ENCODE measurements at places on chromosomes 11 and 22.

- DNase-seq, result no peak
Measured at GRCh38 chr11:115958089-115959000, 454.1 kb upstream of the CADM1 start.

GRCh38 chr22:38698407-38699094, 2.2 kb downstream of the JOSD1 start:
- DNase-seq, result no peak

GRCh38 chr11:30393012-30393411, 70.1 kb downstream of the ARL14EP start:
- DNase-seq, result no peak

DNA sequence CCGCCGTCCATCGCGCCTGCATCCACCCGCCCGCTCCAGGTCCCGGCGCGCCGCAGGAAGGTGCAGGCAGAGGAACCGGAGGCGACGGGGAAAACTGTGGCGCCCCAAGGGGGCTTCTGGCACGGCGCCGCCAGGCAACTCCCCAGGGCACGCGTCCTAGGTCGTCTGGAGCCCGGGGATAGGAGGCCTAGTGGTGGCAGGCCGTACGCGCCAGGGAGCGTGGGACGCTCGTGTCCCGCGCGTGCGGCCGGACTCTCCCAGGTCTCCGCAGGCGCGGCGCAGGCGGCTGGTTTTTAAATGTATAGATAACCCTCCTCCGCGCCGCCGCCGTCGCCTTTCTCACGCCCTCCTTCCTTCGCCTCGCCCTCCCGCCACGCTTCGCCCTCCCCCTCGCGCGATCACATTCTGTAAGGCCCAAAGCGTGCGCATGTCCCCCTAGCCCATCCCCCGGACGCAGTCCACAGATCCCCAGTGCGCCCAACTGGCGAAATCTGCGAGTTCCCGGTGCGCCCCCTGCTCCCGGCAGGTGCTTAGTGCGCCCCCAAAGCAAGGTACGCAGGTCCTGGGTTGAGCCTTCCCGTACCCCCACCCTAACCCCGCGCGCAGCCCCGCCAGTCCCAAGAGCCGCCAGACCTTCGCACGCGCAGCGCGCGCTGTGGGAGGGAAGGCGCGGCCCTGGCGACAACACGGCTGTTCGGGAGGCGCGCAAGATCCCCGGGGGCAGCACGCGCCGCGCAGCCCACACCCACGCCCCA, at the start of gene ASCL2:
ASCL2 (minus strand) TSS at position 267 of the 755 bp plus-strand sequence; CDS start at position 11, 256 bp downstream.
- no peak for DNase-seq

- DNase-seq, result peak; percentile 45
Measured at GRCh38 chr11:67118181-67118766, 789 bp upstream of the KDM2A start.

DNA sequence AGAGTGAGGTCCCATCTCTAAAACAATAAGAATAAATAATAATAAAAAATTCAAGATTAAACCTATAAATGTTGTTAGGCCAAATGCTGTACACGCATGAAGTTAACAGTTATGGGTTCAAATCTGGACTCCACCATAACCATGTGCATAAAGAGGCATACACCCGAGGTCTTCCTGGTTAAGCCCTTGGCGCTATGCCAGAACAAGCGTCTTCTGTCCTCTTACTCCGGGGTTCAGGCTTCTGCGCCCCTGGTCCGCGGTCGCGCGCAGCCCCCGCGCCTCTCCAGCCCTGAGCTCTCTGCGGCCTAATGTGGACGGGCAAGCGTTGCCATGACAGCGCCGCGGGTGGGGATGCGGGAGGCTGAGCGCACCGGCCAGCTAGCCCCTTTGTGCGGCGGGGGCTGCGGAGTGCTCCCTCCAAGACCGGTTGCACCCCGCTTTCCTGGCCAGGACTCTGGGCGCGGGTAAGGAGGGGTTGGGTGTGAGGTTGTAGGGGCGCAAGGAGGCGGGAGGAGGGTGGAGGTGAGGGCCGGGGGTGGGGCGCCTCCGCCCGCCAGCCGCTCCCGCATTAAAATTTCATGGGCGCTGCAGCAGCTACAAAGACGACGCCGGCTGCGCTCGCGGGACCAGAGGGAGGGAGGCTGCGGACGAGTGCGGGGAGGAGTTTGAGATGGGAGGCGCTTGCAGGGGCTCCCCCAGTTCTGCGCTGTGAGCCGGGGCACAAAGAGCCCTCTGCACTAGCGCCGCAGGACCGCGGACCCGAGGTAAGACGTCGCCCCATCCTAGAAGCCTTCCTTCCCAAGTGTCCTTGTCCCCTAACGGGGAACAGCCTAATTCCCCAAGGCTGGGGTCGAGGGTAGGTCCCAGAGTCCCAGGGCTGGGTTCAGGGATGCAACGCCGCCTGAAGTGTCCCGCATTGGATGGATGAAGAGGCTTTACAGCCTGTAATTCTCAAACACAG, at the start of gene MIAT:
MIAT (plus strand) TSS at position 698 of the 961 bp plus-strand sequence.
- DNase-seq, result peak; percentile 61

- DNase-seq, result no peak
Measured at GRCh38 chr11:65423516-65424204, 1.1 kb downstream of the NEAT1 start.

GRCh38 chr22:44931766-44932165, 78.0 kb downstream of the PHF21B start:
- DNase-seq, result no peak

GRCh38 chr22:19394274-19395050, 37.1 kb downstream of the HIRA start:
- no peak for DNase-seq

DNA sequence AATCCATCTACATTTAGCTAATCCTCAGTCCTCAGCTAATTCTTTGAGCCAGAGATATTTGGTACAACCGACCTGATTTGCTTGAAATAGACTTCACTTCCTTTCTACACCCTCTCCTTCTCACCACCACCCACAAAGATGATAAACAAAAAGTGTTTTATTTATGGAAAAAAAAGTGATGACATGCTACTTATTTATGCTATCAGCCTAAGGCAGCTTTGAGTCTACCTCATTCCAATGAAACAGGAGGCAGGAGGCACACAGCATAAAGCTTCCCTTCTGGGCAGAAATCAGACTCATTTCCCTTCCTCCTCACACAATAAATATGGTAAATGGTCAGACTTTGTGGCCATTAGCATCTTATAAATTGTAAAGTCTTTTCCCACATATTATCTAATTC, 325.7 kb downstream of the SOX6 start:
- DNase-seq, result no peak

- DNase-seq, result no peak
Measured at GRCh38 chr11:8809241-8809938, 101.6 kb upstream of the AKIP1 start.

DNA sequence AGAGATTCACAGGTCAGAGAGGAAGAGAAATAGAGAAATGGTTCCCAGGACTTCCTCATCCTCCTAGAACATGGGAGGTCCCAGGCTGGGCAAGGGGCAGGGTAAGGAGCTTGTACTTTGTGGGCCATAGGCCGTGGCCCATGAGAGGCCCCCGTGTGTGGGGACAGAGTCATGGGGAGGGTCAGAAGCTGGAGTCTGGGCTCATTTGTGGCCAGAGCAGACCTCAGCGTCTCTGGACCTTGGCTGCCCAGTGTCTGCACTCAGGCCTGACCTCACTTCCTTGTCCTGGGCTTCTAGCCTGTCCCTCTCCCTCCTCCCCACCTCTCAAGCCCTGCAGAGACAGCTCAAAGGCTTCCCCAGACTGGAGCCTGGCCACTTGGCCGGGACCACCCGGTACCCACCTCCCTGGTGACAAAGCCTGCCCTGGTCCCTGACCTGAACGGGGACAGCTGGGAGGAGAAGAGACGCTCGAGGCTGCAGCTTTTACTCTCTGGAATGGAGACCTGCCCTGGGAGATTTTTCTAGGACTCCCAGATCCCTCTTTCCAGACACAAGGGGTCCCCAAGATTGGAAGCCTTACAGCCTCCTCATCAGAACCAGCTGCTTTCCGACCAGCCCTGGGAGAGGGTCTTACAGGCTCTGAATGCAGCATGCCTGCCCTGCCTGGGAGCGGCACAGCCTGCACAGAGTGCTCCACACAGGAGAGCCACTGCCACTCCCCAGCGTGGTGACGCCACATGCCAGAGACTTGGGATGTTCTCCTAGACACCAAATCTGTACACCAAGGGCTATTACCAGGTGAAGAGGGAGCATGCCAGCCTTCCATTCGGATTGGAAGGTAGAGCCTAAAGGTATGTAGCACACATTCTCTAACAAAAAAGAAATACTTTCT, 569.0 kb upstream of the B3GAT1 start:
- no peak for DNase-seq

DNA sequence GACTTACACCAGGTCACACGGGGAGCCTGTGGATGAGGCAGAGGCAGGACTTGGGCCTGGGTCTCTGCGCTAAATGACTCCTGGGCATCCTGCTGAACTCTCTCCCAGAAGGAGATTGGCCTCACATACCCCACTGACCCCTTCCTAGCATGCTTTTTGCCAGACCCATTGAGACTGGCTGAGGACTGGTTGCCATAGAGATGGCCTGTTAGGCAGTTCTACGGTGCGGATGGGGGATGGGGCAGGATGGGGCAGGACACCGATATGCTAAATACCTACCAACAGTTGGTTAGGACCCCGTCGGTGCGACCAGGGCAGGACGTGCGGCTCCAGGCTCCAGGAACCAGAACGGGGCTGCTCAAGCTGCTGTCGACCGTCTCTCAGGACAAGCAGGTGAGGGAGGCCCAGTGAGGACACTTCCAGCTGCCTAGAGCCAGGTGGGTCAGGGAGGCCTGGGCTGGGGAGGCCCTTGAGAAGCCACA, at the start of gene TSGA10IP:
TSGA10IP (plus strand) TSS at position 51 of the 482 bp plus-strand sequence; CDS start at position 247, 196 bp downstream.
- DNase-seq, result no peak

DNA sequence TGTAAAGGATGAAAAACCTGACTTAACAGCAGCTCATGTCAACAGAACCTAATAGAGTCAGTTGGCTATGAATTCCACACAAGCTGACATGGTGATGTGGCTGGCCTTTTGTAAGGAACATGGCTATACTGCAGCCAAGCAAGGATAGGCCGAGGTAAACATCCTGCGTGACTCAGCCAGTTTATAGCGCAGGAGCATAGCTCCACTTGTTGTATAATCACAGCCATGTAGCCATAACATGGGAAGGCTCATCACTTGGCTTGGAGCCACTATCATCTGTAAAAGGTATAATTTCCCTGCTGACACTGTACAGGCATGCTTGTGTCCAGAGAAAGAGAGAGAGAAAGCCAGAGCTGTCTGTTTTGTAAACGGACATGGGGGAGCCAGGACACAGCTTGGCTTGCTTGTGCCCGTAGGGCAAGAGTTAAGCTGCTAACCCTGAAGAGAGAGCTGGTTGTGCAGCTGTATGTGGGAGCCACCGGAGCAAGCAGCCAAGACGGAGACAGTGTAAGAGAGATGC, 104.4 kb upstream of the PLET1 start:
- no peak for DNase-seq

- no peak for DNase-seq
Measured at GRCh38 chr11:116373104-116373944, 399.5 kb downstream of the BUD13 start.

DNA sequence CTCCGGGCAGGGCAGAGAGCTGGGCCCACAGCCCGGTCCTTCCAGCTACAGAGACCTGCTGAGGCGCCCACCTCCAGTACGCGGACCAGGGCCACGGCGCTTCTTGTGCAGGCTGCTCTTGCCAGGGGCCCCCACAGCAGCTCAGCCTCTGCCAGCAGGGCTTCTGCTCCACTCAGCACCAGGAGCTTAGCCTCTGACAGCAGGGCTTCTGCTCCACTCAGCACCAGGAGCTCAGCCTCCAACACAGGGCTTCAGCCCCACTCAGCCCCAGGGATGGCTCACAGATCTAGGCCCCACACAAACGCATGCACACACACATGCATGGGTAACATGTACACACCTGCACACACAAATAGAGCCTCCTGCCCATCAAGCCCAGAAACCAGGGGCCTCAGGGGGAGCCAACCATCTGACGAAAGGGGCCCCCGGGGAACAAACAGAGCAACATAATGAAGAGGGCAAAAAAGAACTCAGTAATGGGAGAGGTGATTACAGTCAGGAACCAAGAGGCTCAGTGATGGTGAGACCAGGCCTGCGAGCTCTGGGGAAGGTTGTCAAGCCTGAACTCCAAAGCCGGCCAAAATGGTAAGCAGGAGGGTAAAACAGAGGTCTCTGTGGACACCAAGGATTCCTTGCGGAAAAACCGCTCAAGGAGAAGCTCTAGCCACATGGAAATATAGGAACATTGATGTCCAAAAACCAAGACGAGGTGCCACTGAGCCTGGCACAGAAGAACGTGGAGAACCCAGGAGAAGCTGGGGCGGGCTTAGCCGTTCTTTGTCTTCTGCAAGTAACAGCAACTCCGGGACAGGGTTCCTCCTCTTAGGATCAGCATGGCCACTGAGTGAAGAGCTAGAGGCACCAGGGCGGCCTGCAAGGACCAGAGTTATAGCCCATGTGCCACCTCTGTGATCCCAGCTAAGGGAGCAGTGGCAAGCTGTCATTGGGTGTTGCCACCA, 46.5 kb downstream of the GNB1L start:
- DNase-seq, result no peak

- DNase-seq, result no peak
Measured at GRCh38 chr11:134560566-134561330, 148.7 kb upstream of the B3GAT1 start.

GRCh38 chr11:8247312-8247711, 16.4 kb downstream of the LMO1 start:
- no peak for DNase-seq

GRCh38 chr11:17595526-17596309, 48.7 kb downstream of the OTOG start:
- DNase-seq, result no peak

GRCh38 chr11:35436581-35437250, 17.4 kb upstream of the SLC1A2 start:
- no peak for DNase-seq

GRCh38 chr11:17510507-17511206, 33.6 kb downstream of the USH1C start:
- no peak for DNase-seq

- no peak for DNase-seq
Measured at GRCh38 chr11:35539781-35540281, 14.4 kb upstream of the PAMR1 start.

GRCh38 chr22:36544107-36544620, 15.2 kb upstream of the EIF3D start:
- no peak for DNase-seq

GRCh38 chr22:32444068-32444467, 20.2 kb downstream of the BPIFC start:
- no peak for DNase-seq

GRCh38 chr11:122007601-122008071, 108.4 kb downstream of the BLID start:
- DNase-seq, result no peak

- no peak for DNase-seq
Measured at GRCh38 chr11:67048515-67049130, 8.0 kb upstream of the RHOD start.

DNA sequence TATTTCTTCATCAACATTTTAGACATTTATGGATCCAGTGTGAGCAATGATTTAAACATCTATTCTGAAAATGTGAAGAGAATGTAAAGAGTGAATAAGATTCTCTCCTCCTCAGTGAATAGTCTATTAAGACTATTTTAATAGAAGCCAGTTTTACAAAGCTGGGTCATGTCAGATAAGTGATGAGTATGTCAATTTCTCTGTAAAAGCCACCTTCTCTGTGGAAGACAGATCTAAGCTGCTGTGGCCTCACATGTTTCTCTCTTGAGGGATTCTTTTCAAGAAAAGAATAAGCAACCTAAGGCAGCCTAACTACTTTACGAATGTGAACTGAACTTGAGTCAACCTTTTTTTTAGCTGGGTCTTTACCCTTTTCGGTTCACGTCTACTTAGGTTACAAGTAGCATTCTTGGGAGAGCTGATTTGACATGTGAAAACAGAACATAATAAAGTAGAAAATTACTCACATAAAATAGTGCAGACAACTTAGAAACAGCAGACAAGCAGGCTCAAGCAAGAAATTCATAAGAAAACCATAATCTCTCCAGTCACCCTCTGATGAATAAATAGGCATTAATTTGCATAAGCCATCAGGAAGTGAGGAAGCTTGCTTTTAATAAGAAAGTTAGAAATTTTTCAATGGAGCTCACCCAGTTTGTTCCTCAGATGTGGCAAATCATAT, 9.9 kb downstream of the CTSC start:
- no peak for DNase-seq

Data from effector CD4-positive, alpha-beta T cell (primary cell).